ENCODE measurements at places on chromosomes 5 and 9.
A peak's percentile ranks its signal among the peaks of the same experiment; 100 is the strongest.

DNA sequence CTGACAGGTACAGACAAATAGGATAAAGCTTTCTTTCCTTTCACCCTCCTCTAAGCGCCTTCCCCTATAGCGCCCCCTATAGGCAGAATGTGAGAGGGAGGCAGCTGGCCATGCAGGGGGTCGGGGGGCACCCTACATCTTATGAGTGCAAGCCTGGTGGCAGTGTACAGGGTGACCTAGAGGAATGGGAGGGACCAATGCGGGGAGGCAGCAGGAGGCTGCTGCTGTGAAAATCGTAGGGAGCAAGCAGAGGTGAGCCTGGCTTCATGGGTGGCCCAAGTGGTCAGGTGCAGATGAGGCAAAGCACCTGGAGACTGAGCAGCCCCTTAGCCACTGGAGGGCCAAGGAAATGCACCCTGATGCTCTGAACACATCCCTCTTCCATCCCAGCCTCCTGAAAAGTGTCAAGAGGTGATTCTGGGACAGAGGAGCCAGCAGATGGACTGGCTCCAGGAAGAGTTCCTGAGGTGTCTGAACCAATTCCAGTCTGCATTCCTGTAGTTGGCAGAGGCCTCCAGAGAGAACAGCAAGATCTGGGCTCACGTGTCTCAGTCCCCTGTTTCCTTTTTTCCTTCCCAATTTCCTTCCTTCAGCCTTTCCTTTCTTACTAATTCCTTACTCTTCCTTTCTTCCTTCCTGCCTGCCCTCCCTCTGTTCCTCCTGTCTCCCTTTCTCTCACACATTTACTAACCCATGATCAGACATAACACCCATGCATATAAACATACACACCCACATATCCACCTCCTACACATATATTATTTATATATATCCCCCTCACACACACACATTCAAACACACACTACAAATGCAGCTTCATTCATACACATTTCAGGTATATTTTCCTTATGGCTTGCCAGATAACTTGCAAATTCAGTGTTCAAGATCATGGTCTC lies 32.8 kb upstream of the GALNT10 start:
- DNase-seq = no peak

DNA sequence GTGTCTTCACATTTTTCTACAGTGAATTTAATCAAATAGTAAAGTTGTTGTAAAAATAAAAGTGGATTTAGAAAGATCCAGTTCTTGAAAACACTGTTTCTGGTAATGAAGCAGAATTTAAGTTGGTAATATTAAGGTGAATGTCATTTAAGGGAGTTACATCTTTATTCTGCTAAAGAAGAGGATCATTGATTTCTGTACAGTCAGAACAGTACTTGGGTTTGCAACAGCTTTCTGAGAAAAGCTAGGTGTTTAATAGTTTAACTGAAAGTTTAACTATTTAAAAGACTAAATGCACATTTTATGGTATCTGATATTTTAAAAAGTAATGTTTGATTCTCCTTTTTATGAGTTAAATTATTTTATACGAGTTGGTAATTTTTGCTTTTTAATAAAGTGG lies 60.4 kb downstream of the MTAP start:
- no peak for DNase-seq

- no peak for DNase-seq
Measured at GRCh38 chr5:143213851-143214363, 189.6 kb downstream of the NR3C1 start.

DNA sequence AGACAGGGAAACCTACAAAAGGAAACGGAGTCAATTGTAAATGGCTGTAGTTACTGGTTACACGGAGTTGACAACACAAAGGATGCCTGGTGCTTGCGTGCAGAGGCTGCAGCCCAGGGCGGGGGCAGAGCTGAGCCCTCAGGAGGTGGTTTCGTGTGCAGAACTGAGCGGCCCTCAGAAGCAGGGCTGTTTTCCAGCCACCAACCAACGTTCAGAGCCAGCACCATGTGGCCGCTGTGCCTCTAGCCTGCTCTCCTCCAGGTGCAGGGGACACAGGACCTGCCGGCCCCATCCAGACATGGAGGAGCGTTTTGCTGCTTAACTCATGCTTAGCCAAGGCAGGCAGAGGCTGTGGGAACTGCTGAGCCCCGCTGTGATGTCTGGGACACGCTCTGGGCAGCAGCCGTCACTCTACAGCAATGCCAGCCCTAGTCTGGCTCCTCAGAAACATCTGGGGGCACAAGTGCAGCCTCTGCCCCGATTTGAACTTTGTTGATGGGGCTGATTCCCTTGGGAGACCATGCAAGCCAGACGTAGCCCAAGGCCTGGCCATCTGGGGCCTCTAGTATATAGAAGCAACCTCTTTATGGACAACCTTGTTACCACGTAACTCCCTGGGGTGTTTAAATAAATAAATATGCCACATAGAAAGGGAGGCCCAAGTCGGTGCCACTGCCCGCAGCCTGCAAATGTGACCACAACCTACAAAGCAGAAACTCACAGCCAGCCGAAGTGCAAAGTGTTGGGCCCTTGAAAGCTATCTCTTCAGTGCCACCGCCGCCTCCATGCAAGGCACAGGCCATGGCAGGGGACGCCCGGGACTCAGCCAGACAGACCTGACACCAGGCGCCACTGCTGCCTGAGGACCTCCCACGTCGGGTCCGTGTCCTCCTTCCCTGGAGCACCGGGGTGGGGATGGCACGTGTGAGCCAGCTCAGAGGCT lies 42.1 kb downstream of the NKD2 start:
- peak; percentile 16 for DNase-seq

GRCh38 chr5:136769900-136770684 lies 404.7 kb upstream of the TRPC7 start:
- peak; percentile 52 for DNase-seq

DNA sequence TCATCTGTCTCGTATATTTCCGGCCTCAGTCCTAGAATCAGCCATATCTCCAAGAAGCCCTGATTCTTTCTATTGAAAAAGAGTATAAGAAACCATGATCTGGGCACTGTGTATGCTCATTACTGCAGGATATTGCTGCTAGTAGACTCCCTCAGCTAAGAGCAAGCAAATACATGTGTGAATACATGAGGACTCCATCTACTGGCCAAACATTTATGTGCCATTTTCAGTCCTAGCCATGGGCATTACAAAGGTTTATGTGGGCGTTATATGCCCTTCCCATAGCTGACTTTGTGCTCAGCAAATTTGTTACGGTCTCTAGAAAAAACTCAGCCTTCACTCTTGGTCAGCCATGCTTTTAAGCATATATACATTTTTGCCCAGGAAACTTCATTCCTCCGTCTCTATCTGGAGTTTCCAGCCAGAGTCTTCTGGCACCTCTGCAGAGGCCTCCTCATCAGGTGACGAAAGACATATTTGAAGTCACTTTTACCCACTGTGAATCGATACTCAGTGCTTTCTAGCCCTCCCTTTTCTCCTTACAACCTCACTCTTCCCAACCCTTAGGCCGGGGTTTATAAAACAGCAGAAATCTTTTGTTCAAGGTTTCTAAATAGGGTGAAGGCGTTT lies 1495.6 kb upstream of the CDH6 start:
- no peak for DNase-seq

GRCh38 chr5:73625944-73626811 lies at the start of gene ARHGEF28:
Gene ARHGEF28 (plus strand): TSS chr5:73626196. CDS start chr5:73684852, 58,656 bp downstream.
- DNase-seq = peak; percentile 87

GRCh38 chr9:30673132-30673531 lies 1711.3 kb upstream of the ACO1 start:
- no peak for DNase-seq

DNA sequence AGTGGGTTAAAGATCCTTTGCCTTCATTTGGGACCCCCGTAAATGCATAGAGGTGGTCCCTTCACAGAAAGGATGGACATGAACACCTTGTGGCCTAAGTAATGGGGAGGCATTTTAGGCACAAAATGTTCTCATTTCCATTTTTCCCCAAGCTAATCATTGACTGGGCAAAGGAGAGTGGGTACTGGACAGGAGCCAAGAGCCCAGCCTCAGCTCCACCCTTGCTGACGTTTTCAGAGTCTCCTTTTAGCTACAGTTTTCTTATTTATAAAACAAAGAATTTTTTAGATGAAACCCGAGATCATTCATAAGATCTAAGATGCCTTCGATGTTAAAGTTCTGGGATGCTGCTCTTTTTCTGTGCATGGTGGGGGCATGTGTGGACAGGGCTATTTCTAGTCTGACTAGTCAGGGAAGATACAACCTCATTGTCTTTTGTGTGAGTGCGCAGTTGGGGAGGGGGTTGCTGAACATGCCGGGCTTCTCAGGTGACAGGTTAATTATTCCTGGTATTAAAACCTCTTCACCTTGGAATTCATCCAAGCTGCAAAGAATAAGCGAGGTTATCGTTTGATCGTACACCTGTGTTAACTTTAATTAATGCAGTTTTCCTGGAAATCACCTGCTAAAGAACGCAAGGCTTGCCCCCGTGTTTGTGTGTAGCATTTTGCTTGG lies 48.4 kb downstream of the ADAMTS16 start:
- DNase-seq = no peak

- no peak for DNase-seq
Measured at GRCh38 chr5:51567636-51568035, 184.4 kb downstream of the ISL1 start.
